Foreskin keratinocyte (primary cell): ENCODE measurements at places on chromosomes 3 and 15. TPM values are rescaled to one million over a fixed set of nuclear protein-coding genes. Genes with fewer than 3 reads are reported as not detected.

GRCh38 chr3:128923576-128923975, 44.2 kb downstream of the ACAD9 start:
- DNase-seq, result no peak

DNA sequence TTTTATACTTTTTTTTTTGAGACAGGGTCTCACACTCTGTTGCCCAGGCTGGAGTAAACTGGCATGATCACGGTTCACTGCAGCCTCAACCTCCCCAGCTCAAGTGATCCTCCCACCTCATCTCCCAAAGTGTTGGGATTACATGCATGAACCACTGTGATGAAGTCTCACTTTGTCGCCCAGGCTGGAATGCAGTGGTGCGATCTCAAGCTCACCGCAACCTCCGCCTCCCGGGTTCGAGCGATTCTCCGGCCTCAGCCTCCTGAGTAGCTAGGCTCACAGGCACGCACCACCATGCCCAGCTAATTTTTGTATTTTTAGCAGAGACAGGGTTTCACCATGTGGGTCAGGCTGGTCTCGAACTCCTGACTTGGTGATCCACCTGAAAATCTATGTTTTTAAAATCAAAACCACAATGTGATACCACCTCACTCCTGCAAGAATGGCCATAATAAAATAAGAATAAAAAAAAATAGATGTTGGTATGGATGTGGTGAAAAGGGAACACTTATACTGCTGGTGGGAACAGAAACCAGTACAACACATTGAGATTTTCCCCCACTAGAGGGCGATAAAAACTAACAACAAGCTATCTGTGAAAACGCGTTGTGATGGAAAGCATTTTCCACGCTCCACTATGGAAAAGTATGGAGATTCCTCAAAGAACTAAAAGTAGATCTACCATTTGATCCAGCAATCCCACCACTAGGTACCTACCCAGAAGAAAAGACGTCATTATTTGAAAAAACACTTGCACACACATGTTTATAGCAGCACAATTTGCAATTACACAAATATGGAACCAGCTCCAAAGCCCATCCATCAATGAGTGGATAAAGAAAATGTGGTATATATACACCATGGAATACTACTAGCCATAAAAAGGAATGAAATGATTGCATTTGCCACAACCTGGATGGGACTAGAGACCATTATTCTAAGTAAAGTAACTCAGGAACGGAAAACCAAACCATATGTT, 26.8 kb upstream of the OCA2 start:
- DNase-seq, result no peak

- no peak for DNase-seq
Observed at GRCh38 chr3:45253316-45253715, 27.2 kb upstream of the TMEM158 start.

GRCh38 chr3:6088433-6088832, 772.5 kb upstream of the GRM7 start:
- DNase-seq, result no peak

DNA sequence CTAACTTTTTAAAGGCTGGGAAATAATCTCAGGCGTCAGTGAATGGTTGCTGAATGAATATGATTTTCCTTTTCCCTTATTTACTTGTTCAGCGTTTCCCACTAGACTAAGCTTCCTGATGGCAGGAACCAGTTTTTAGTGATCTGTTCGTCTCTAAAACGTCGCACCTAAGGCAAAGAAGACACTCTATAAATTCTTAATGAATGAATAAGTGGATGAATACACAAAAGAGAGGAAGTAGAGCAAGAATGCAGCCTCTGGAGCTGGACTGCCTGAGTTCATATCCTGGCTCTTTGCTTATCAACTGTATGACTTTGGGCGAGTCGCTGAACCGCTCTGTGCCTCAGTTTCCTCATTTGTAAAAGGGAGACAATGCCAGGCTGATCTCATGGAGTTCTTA, 38.7 kb downstream of the WNT7A start:
- DNase-seq, result no peak

DNA sequence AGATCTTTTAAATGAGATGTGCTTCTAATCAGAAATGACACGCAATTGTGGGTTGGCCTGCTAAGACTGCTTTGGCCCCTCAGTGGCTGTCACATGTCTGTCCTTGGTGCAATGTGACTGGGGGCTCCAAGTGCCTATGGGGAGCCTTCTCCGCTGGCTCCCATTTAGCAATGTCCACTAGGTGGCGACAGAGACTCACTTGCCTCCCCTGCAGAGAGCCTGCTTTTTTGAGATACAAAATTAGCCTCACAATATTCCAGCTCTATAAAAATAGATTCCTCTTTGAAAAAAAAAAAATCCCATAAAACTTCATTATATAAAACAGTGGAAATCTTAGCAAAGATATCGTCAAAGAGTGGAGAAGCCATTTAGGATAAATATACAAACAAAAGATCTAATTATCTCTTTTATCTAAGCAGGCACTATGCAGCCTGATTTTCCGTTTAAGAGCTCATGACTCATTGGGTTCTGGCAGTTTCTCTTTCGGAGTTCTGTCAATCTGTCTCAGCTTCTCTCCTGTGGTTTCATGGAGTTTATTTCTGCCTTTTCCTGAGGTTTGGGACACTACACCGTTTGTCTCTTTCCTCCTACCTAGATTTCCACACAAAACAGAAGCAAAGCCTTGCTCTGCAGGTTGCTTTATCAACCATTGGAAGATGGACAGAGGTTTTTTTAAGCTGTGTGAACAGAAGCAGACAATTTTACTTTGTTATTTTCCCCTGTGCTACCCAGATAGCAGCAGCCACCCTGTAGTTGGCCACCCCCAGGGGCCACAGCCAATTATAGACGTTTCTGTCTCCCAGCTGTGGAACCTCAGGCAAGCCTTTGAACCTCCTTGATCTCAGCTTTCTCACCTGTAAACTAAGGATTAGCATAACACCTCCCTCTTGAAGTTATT, 68.4 kb upstream of the TNFAIP8L3 start:
- peak; percentile 46 for DNase-seq

DNA sequence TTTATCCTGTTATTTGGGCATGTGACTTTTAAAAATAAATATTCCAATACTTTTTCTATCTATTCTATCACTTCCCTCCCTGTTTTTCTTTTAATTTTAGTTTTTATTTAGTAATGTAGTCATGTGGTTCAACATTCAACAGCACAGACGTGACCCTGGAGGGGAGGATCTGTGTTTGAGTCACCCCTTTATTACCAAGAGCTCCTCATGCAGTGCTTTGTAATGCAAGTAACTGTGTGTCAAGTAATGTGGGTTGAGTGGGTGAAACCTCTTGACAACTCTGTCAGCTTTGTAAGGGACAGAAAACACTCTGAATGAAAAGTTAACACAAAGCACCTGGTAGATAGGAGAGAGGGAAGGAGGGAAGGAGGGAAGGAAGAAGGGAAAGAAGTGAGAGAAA, 89.7 kb upstream of the FGF12 start:
- peak; percentile 71 for DNase-seq

GRCh38 chr15:71592203-71592602, 218.2 kb upstream of the NR2E3 start:
- DNase-seq, result no peak

DNA sequence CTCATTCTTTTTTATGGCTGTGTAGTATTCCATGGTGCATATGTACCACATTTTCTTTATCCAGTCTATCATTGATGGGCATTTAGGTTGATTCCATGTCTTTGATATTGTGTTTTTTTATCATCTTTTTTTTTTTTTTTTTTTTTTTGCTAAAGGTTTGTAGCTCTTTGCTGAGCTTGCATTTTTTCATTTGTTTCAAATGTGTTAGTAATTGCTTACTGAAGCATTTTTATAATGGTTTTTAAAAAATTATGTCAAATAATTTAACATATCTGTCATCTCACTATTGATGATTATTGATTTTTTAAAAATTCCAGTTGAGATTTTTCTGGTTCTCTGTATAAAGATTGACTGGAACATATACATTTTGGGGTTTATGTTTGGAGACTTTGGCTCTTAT, 934.6 kb downstream of the TUSC7 start:
- no peak for DNase-seq

GRCh38 chr15:40470423-40471104, at the start of gene CHST14:
Gene CHST14 (plus strand): TSS chr15:40470984. CDS start chr15:40471214, 230 bp downstream.
- no peak for DNase-seq

DNA sequence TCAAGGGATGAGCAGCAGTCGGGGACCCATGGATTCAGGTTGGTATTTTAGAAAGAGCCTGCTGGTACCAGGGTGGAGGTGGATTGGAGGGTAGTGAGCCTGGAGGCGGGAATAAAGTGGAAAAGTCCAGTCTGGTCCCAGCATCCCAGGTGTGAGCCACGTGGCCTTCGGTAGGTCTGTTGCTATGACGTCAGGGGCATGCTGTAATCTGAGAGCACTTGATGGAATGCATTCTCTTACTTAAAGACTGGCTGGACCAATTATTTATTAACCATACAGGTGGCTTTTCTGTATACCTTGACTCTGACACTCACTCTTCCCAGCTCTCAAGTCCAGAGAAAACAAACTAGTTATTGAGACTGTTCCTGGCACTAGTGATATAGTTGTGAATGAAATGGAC, 389.9 kb upstream of the RGMA start:
- no peak for DNase-seq

DNA sequence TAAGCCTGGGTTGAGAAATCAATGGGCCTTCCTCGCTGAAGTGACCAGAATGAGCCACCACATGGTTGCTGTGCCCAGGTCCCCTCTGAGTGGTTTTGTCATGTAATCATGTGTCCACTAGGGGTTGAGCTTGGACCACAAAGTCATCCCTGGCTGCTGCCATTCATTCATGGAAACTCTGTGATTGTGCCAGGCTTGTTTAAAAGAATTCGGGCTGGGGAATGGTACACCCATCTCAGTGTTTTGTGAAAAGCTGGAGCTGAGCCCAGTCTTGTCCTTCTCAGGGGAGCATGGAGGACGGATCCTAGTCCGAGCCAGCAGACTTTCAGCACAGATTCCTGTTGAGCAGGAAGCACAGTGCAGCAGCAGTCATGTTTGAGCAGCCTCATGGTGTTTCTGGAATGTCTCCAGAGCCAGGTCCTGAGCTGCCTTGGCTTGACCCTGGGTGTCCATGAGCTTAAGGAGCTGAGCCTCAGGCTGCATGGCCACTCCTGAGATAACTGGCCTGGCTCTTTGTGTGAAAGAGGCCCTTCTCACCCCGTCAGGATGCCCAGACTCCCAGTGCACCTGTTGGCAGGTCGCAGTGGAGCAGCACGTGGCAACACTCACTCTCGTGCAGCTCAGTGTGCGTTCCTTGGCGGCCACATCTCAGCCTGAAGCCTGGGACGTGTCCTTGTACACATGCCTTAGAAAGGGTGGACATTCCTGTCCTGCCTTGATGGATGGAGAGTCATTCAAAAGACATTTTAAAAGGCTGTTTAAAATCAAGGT, 260.3 kb upstream of the TPM1 start:
- peak; percentile 70 for DNase-seq

DNA sequence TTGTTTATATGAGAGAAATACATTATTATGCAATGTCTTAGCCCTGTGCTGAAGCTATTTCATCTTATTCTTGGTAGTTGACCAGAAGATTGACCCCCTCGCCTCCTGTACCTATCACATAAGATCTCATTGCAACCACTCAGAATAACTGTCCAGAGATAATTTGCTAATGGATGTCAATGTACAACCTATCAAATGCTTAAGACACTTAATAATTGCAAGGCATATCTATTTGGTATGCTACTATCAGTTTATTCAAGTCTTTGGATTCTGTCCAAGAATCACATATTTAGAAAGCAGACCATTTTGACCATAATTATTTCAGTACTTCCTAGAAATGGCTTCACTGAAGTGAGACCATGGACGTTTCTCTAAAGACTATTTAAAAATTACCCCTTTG, 241.6 kb downstream of the GAP43 start:
- DNase-seq, result no peak

The GXYLT2 gene
- total RNA-seq, result 1.8 and 2.6 TPM in 2 replicates

The BLM gene
- total RNA-seq, result 13.3 and 16.7 TPM in 2 replicates

The WWTR1 gene
- total RNA-seq, result 14.8 and 23.6 TPM in 2 replicates

The WDR76 gene
- 23.1 TPM in 2 replicates for total RNA-seq
